CD4-positive, CD25-positive, alpha-beta regulatory T cell (primary cell): ENCODE measurements at places on chromosomes 7 and 10. TPM values are rescaled to one million over a fixed set of nuclear protein-coding genes. Genes with fewer than 3 reads are reported as not detected.

DNA sequence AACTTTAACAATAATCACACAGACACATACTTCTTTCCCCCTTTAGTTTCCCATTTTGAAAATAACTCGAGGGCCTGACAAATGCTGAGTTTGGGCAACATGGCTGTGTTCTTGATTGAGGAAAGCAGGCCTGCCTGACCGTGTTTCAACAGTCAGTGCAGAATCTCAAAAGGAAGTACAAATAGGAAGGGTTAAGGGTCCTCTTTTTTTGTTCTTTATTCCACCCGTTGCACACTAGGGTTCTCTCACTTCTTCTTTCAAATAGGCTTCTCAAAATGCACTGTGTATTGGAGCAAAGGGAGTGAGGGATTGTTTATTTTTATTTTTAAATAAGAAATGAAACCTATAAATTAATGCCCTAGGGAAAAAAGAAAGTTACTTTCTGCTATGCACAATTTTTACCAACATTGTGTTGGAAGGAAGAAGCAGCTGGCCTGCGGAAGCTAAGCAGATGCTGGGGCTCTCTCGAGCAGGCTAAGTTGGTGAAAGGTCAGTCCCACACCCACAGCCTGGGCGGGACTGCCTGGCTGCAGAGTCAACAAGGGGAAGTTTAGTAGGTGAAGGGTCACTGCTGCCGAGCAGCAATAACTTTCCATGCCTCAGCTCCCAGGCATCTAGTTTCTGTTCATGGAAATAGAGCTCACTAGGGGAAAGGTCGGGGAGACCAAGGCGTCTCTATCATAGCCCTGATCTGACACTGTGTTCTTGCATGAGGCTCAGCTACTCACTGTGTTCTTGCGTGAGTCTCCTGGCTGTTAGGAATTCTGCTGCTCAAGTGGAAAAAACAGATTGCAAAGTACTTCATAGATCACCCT, 12.2 kb upstream of the PDK4 start:
- DNase-seq = no peak

GRCh38 chr10:113381416-113381815, 171.4 kb upstream of the HABP2 start:
- DNase-seq = no peak

DNA sequence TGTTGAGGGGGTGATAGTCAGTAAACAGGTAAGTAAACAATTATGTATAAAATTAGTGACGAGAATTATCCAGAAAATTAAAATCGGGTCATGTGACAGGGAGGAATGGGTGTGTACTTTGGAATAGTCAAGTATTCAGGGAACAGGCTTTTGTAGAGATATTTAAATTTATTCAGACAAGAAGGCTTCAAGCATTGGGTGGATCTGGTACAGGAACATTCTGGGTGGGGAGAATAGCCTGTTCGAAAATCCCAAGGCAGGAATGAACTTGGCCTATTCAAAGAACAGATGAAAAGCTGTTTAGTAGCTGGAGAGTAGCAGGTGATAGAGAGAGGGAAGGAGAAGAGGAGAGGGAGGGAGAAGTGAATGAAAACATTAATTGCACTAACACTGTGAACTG, 448.9 kb upstream of the FZD8 start:
- DNase-seq = no peak

DNA sequence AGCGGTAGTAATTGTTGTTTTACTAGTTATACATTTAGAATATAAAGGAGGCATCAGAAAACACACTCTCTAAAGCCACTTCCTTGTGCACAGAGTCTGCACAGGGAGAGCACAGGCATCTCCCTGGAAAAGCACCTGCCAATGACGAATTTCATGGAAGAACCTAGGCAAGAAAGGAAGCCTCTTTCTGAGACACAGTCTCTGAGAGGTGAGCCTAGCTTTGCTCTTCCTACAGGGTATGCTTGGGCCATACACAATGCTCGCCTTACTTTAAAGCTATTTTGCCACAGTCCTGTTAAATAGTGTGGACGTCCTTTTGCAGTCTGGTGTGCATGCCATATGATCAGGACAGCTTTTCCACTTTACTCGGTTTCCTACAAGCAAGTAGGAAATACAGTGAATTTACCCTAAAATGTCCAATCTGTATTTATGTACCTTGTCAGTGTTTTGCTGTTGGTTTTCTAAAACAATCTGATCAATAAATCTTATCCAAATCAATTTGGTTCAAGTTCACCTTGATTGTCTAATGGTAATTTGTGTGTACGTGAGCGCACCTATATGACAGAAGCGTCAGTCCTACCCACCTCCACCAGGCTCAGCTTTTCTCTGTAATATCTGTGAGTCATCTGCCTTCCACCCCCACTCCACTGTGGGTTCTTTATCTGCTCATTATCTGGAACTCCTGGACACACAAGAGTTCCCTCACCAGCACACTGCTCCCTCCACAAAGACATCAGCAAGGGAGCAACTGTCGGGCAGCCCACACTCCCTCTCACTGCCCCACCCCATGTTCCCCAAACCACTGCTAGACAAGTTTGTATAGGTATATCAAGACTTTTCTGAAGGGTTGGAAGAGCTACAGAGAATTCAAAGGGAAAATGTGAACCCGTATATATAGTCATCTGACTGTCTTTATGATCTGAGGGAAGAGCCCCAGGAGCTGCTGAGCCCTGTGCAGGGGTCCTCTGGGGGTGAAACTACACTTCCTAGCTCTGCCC, 65.2 kb downstream of the KLHDC10 start:
- no peak for DNase-seq

DNA sequence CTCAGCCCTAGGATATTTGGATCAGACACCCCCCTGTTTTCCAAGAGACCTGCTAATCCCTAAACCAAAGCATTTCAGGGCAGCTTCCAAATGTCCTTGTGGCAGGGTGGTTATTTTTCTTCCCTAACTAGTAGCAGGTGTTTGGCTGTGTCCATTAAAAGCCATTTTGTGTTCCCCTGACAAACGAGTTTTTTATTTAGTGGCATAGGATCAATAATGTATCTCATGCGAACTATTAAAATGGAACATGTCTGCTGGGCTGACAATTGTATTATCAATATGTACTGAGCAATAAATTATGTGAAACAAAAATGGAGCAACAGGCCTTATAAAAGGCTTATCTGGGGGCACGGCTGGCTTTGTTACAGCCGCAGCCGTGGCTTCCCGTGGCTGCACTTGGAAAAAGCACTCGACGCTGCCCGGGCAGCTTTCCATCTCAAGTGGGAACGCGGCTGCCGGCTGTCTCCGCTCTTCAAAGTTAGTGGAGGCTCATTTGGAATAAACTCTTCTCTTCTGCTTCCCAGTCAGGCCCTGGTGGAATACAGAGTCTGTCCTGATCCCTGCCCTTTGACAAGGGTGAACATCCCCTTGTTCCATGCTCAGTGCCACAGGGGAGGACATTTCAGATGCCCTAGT, 554.3 kb downstream of the TYW1 start:
- DNase-seq = no peak

DNA sequence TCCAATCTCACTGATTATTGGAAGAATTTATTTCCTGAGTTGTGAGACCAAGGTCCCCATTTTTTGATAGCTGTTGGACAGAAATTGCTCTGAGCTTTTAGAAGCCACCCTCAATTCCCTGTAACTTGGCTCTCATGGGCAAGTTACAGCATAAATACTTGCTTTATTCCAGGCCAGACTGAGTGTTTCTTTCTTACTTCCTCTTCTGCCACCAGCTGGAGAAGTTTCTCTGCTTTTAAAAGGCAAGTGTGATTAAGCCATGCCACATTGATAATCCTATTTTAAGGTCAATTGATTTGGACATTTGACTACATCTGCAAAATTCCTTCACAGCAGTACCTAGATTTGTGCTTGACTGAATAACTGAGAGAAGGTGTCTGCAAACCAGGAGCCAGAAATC, 14.1 kb upstream of the TAS2R41 start:
- no peak for DNase-seq

- no peak for DNase-seq
Measured at GRCh38 chr7:117250801-117251200, 72.1 kb downstream of the WNT2 start.

GRCh38 chr7:27602766-27603165, 59.9 kb downstream of the HIBADH start:
- DNase-seq = no peak

DNA sequence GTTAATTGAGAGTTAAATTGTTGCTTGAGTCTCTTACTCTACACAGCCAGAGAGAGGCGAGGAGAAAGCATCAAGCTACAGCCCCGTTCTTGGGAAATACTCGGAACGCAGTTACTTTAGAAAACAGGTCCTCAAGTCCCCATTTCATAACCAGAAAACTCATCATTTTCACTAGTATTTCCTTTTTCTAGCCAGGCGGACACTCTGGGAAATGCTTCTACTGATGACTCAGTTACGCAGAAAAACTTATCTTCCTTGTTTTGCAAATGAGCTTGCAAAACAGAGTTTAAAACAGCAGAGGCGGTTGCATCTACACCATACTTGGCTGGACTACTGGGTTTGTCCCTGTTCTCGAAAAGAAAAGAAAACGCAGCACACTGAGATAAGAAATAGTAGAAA, 111.4 kb upstream of the FGFR2 start:
- no peak for DNase-seq

GRCh38 chr7:26187380-26188205, 13.0 kb downstream of the HNRNPA2B1 start:
- no peak for DNase-seq

DNA sequence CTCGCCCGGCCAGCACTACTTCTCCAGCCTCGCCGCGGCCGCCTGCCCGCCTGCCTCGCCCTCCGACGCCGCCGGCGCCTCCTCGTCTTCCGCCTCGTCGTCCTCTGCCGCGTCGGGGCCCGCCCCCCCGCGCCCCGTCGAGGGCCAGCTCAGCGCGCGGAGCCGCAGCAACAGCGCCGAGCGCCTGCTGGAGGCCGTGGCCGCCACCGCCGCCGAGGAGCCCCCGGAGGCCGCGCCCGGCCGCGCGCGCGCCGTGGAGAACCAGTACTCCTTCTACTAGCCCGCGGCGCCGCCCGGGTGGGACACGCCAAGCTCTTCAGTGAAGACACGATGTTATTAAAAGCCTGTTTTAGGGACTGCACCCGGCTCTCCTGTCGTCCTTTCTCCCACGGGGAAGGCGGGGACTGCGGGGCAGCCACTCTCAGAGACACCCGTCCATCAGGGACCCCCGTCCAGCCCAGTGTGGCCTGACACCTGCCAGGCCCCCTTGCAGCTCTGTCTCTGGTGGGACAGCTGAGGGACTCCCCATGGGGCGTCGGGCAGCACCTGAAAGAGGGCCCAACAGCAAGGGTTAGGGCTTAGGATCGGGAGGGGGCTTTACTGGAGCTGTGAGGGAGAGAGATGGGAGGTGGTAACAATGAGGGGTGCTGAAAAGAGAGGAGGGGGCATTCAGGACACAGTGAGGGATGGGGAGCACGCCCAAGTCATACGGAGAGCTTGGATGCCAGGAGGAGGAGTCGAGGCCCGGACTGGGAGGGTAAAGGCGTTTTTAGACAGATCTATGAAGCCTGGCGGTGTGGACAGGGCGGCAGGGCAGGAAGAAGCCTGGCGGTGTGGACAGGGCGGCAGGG, 34.7 kb downstream of the SPDYE6 start:
- no peak for DNase-seq

DNA sequence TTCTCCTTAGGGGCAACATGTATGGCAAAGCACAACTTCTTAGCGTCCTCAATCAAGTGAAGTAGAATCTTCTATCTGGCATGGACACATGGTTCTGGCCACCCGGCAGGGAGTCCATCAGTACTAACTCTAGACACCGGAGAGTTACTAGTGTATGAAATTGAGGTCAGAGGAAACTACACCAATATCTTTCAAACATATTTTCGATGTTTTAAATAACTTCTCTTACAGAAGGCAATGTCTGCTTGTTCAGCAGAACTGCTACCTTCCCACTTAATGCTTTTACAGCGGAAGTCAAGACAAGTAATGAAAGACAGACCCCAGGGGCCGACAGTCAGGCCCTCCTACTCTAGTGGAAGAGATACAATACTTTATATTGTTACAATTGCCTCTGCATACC, 89.9 kb downstream of the RNF216 start:
- DNase-seq = no peak

DNA sequence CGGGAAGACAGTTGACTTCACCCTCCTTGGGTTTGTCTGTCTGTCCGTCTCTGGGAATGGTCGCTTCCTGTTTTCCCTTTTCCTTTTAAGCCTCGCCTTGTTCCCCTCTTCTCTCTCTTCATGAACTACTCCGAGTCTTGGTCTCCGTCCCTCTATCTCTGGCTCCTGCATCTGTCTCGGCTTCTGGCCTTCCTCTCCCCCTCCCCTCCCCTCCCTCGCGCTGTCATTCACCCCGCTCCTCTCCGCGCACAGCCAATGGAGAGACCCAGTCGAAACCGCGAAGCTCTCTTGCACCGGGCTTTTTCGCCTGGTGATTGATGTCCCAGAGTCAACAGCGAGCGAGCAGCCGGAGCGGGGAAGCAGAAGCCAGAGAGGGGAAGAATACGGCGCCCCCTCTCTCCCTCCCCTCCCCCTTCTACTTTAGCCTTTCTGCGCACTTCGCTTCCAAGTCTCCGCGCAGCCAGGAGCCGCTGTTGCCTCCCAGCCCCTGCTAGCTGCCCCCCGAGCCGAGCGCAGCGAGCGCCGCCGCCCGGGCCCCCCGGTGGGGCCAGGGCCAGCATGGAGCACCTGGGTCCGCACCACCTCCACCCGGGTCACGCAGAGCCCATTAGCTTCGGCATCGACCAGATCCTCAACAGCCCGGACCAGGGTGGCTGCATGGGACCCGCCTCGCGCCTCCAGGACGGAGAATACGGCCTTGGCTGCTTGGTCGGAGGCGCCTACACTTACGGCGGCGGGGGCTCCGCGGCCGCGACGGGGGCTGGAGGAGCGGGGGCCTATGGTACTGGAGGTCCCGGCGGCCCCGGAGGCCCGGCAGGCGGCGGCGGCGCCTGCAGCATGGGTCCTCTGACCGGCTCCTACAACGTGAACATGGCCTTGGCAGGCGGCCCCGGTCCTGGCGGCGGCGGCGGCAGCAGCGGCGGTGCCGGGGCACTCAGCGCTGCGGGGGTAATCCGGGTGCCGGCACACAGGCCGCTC, at the start of gene TLX1:
TSS of gene TLX1 (plus strand) at position 317 of the 978 bp plus-strand sequence. CDS start at position 559, 242 bp downstream.
- no peak for DNase-seq

- no peak for DNase-seq
Measured at GRCh38 chr7:101108330-101108857, 18.5 kb upstream of the SERPINE1 start.

DNA sequence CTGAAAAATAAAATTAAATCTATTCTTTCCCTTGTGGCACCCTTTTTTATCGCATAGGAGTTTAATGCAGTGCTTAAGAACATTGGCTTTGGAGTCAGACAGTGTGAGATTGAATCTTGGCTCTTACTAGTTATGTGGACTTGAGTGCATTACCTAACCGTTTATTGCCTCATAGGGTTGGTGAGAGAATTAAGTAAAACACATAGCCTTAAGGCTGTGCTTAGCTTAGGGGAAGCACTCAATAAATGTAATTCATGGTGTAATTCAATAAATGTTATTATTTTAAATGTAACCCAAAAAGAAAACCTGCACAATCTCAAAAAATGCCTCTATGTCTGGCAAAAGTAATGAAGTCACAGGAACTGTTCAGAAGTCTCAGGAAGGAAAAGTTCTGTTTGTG, 2.7 kb downstream of the STK17A start:
- DNase-seq = peak; percentile 36

GRCh38 chr7:146503844-146504243, 387.2 kb downstream of the CNTNAP2 start:
- no peak for DNase-seq

The WDR86 gene
- total RNA-seq = 4.8 TPM

The CALML5 gene
- not detected for total RNA-seq

The CHRM2 gene
- total RNA-seq = not detected

The PGAM2 gene
- total RNA-seq = 1.1 TPM

The CALY gene
- total RNA-seq = 1.8 TPM

The HOXA4 gene
- not detected for total RNA-seq

The SFTPA1 gene
- total RNA-seq = not detected

The STK31 gene
- 0.44 TPM for total RNA-seq

The XRCC2 gene
- 1.1 TPM for total RNA-seq

The SPDYE1 gene
- total RNA-seq = not detected

The PIP gene
- total RNA-seq = not detected

The HOGA1 gene
- not detected for total RNA-seq
